ENCODE measurements at places on chromosomes 3 and 15.

DNA sequence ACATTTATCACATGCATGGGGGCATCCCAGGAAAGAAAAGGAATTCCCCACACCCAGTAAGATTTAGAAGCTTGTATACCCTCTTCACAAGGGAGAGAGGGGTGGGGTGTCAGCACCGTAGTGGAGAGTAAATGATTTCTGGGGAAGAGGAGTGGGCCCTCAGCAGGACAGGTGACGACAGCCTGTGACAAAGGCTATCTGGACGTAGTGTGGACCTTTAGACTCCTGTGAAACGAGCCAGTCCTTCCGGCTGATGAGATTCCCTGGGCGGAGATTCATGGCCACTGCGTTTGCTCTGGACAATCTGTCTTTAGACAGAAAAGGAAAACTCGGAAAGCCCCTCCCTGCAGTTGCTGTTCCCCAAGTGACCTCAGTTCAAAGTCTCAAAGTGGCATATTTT is 1.7 kb upstream of the FAM3D start:
- no peak for DNase-seq

GRCh38 chr3:132087356-132087755 is 52.5 kb upstream of the CPNE4 start:
- DNase-seq, result no peak

GRCh38 chr15:36356978-36357601 is 222.3 kb upstream of the CDIN1 start:
- peak; percentile 78 for DNase-seq

DNA sequence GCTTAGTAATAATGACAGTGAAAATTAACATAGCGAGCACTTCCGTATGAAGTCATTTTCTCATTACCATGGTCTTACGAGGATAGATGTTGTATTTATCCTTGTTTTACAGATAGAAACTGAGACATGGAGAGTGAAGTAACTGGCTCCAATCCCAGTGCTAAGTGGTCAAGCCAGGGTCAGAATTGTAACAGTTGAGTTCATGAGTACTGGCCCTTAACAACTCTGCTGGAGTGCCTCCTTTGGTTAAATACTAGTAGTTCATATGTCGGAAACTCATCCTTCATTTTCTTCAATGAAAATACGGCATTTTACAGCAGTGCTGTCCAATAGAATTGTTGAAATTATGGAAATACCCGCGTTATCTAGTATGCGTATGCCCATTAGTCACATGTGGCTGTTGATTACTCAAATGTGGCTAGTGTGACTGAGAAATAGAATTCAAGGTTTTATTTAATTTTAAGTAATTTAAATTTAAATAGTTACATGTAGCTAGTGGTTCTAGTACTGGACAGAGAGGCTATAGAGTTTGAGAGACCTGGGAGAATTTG is 32.5 kb downstream of the FNDC3B start:
- DNase-seq, result no peak

- DNase-seq, result no peak
These were observed 85.5 kb downstream of the VPS13C start for GRCh38 chr15:61974759-61975158.

- DNase-seq, result peak; percentile 43
These were observed 1.0 kb upstream of the ISY1 start for GRCh38 chr3:129161860-129162271.

DNA sequence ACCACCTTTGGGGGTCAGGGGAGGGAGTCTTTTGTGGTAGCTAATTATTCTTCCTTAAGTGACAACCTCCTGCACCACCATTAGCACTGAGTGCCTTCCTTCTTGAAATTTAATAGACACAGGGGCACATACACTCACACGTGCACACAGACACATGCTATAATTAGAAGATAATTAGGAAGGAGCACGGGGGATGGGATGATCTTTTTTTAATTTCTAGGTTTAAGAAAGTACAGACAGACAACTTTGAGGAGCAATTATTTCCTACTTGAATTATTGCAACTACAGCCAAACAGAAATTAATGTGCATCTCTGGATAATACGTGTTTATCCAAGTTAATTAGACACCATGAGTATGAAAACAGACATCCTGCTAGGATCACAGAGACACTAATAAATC is 44.8 kb upstream of the GUCA1C start:
- no peak for DNase-seq

DNA sequence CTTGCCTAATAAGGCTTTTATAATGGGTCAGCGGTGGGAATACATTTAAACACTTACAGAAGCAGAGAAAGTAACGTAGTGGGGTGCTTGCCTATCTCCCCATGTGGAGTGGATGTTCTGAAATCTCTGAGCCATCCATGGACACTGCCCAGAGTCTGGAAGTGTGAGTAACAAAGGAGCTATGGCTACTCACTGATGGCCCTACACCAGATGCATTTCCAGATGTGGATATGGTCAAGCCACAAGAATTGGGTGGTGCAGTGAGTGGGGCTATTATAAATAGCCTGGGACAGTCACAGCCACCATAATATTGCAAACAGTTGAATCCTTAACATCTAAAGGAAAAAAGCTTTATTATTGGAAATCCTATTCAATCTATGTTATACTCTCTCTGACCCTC is 96.6 kb downstream of the CGNL1 start:
- DNase-seq, result no peak

DNA sequence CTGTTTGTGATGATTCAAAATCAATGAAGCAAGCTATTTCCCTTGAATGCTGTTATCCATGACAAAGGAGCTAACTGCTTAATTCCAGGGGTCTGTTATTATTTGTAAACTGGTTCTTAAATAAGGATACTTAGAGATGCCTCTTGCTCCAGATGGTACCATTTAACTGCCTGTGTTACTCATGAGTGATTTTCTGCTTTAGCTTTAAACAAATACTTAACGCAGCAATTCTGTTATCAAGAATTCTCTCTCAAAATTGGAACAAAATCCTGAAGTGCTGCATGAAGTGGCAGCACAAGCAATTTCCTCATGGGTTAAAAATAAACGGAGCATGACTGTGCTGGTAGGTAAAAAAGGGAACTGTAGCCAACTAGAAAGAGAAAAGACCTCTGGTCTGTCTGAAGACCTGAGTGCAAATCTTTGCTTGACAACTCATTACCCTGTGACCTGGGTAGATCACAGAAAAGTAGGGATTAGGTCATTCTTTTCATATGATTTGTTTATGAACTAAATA is 62.5 kb upstream of the GBE1 start:
- peak; percentile 79 for DNase-seq

DNA sequence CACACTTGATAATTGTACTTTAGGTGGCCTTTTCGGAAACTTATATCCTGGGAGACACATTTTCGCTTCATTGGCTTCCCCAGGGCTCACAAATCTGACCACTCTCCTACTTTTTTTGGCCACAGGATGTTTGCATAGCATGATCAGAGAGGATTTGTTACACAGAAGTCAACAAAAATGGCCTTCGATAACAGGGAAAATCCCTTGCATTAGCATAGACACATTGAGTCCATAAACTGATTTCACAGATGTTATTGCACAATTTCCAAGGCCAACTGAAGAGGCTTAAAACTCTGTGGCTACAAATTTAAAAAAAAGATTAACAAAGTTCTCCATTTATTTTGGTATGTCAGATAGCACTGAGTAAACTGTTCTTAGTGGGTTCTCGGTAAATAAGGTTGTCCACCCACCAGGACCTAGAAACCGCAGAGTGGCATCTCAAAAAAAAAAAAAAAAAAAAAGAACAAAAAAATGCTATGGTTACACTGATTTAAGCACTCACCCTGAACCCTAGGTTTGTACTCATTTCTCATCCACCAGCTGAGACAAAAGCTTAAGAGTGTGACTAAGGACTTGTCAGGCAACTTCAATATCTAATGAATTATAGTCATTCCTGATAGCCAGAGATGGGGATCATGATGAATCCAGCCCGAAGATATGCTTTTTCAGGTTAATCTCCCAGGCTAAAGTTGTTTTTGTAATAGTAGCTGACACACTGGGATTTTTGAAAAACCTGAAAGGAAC is 188.9 kb upstream of the SYNPR start:
- DNase-seq, result no peak

DNA sequence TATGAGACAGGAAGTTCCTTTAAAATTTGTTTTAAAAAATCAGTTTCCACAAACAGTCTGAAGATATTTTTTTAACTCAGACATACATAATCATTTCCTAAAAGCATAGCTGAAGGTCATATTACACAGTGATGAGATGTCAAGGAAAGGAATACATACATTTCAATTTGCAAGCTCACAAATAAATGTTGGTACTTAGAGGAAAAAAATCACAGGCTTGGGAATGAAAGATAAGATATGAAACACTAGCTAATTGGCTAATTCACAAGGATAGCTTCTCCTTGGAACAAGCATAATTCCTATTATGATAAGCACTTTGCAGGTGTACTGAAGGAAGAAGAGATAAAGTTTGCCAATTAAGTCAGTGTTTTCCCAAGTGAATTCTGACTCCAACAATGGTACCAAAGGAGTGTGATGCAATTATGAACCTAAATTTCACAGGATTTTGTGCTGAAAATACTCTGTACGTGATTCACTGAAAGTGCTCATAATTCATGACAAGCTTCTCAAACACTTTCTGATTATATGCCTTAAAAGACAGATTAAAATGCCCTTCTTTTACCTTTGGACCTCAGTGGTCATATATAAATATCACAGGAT is 112.4 kb downstream of the FRMD5 start:
- DNase-seq, result no peak

- DNase-seq, result no peak
These were observed 120.8 kb downstream of the GMPS start for GRCh38 chr3:155991212-155991611.

DNA sequence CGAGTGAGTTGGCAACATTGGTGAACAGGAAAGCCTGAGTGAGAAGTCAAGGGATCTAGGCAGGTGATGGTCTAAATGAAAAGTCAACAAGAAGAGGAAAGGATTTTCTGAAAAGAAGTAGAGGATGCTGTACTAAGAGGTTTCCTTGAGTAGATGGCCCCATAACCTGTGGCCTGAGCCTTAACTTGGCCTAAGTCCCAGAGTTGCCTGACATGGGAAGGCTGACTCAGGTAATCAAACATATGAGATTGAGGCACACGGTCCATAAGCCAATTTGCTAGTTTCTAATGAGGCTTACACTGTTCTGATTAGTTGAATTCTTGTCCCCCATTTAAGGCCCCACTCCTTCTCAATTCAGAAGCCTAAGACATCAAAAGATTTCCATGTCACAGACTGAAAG is 262.5 kb upstream of the LMCD1 start:
- DNase-seq, result no peak

DNA sequence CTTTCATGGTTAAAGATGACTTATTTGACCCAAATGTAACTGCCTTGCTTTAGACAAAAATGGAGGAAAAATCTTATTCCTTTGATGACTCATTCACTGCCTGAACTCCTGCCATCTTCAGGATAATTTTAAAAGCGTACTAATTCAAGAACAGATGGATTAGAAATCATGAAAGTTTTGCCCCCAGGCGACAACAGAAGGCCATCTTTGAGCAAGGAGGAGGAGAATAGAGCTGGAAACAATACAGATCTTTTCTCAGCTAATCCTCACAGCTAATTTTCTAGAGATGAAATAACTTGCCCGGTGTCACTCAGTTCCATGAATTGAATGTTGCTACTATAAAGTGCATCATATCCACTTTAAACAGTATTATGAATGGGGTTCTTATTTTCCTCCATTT is 324.7 kb upstream of the RARB start:
- no peak for DNase-seq

GRCh38 chr15:74752531-74752930 is 3.9 kb downstream of the CYP1A2 start:
- no peak for DNase-seq

- DNase-seq, result no peak
These were observed 498 bp downstream of the PDE12 start for GRCh38 chr3:57556459-57557084.

- no peak for DNase-seq
These were observed 442.2 kb downstream of the SHQ1 start for GRCh38 chr3:72405943-72406566.

DNA sequence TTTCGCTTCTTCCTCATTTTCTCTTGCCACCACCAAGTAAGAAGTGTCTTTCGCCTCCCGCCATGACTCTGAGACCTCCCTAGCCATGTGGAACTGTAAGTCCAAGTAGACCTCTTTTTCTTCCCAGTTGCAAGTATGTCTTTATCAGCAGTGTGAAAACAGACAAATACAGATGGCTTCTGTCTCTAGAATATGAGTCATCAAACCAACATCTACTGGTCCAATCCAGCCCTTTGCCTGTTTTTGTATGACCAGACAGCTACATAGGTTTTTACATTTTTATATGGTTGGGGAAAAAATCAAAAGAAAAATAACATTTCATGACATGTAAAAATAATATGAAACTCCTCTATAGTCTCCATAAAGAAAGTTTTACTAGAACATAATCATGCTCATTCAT is 118.7 kb upstream of the PTPRG start:
- DNase-seq, result no peak

GRCh38 chr3:8529181-8529637 is 27.6 kb downstream of the LMCD1 start:
- DNase-seq, result peak; percentile 78

DNA sequence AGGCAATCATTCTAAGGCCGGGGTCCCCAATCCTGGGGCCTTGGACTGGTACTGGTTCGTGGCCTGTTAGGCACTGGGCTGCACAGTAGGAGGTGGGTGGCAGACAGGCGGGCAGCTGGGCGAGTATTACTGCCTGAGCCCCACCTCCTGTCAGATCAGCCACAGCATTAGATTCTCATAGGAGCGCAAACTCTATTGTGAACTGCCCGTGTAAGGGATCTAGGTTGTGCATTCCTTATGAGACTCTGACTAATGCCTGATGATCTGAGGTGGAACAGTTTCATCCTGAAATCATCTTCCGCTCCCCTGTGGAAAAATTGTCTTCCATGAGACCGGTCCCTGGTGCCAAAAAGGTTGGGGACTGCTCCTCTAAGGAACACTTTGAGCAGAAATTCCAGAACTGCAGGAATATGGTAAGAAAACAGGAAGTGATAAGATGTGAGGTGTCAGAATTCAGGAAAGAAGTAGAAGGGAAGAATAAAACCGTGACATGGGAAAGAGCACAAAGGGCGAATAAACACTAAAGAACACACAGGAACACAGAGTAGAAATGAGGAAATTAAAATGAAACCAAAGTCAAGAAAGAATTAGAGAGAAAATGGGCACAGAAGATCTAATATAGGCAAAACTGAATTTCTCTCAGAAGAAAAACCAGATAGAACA is 57.6 kb downstream of the PDCD6IP start:
- no peak for DNase-seq

GRCh38 chr3:142215106-142215505 is 10.3 kb downstream of the GK5 start:
- no peak for DNase-seq

DNA sequence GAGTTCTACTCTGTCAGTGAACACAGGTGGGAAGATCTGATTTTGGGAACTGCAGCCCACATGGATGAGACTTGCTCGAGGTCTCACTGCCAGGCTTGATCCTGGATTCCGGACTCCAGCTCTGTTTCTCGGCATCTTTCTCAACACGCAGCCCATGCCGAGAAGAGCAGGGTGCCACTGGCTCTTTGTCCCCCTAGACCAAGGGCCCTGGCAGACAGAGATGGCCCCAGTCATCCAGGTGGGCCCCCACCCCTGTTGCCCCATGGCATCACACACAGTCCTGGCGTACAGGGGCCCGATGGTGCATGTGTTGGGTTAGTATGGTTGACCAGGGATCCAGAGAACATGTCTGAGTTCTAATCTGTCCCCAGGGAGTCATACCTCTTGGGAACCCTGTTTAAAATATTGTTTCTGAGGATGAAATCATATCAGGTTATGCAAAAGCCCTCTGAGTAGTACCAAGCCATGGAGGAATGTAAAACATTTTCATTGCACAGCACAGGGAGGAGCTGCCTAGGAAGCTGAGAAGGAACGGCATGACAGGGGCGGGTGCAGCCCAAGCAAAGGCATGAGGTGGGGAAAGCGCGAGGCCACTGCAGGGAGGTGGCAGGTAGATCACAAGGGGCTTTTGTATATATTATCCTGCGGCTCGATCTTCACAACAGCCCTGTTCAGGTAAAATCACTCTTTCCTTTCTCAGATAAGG is 320.6 kb downstream of the UACA start:
- DNase-seq, result no peak
